ENCODE measurements at places on chromosomes 3 and 15.

GRCh38 chr3:123298903-123299302, 97.2 kb downstream of the SEC22A start:
- H3K27ac ChIP-seq: no peak overlapping the region
- no peaks in the 10 kb centered on the region for H3K36me3 ChIP-seq
- no peaks in the 10 kb centered on the region for H3K27me3 ChIP-seq
- no peak overlapping the region for H3K4me3 ChIP-seq

DNA sequence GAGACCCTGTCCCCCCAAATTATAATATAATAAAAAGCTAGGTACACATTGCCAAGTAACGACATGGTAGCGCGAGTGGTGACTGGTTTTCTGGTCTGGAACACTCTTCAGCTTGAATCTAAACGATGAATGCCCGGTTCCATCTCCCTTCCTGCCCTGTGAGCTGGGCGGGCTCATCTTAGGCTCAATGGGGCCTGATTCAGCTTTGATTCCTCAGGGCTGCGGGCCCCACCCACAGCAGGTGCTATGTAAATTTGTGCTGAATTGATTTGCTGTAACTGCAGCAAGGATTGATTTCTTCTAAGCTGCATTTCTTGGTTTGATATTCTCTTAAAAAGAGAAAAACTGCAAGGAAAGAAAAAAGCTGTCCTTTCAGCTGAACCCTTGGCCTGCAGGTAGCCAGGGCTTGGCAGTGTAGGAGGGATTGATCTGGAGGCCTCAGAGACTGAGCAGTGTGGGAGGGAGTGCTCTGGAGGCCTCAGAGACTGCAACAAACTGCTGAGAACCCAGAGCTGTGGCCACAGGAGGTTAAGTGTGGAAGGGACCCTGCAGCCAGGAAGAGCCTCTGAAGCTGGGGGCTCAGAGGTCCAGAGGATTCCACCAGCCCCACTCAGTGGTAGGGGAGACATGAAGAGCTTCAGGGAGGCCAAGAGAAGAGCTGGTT, 231.6 kb downstream of the XXYLT1 start:
- no peaks in the 10 kb centered on the region for H3K36me3 ChIP-seq
- H3K4me1 ChIP-seq: no peaks in the 10 kb centered on the region
- no peak for DNase-seq

DNA sequence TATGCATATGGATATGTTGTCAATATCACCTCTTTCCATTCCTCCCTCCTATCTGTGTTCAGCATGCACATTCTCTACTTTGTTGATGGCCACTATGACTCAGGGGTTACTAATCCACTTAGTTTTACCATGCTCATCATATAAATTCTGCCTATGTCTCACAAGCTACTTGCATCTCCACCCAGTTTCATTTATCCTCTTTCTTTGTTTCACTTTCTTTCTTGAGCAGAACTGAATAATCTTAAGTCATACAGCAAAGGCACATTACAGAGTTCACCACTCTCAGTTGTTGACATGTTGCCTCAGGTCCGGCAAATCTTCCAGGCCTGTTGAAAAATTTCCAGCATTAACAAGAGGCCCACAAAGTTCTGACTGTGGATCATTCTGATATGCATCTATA, 71.5 kb downstream of the SSR3 start:
- H3K4me1 ChIP-seq: peaks cover 40% of the 10 kb centered on the region
- no peaks in the 10 kb centered on the region for H3K36me3 ChIP-seq
- no peaks in the 10 kb centered on the region for H3K27me3 ChIP-seq
- peak overlapping the region; percentile 86 for H3K27ac ChIP-seq

DNA sequence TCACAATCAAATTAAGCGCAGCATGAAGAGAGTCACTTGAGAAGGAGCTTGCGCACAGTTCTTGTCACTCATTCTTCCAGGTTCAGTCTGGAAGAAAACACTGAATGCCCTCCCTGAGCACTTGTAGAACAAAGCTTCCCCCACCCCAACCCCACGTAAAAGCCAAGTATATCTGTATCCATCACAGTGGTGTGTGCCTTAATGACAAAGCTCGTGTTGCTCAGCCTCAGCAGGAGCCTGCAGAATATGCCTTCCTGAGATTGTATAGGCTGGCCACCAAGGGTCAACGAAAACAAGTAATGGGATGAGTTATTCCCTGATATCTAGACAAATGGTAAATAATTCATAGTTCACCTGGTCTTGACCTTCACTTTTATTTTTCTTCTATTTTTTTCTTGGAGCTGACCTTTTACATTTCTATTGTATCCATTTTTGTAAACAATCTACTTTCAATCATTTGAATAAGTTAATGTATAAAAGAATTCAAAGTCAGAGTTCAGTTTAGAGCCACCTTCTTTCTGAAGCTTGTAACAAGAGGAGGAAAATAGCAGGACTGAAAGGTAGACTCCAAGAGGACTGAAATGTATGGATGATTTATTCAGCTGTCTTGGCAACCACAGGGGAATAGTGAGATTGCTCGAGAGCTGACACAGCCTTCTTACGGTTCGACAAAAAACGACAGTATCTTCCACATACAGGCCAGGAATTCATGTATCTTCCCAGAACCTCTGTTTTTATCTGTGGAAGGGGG, 405.5 kb upstream of the TPM1 start:
- no peak overlapping the region for H3K4me3 ChIP-seq
- H3K27me3 ChIP-seq: no peaks in the 10 kb centered on the region
- H3K36me3 ChIP-seq: no peaks in the 10 kb centered on the region
- no peak overlapping the region for H3K27ac ChIP-seq

GRCh38 chr15:44662478-44663409, 718 bp downstream of the SPG11 start:
- no peaks in the 10 kb centered on the region for H3K27me3 ChIP-seq
- peak overlapping the region; percentile 94 for H3K27ac ChIP-seq
- H3K4me1 ChIP-seq: peaks cover 37% of the 10 kb centered on the region
- DNase-seq: peak; percentile 88

GRCh38 chr3:125381314-125381713, 6.2 kb upstream of the ZNF148 start:
- no peak overlapping the region for H3K27ac ChIP-seq
- no peaks in the 10 kb centered on the region for H3K27me3 ChIP-seq
- peaks cover 8% of the 10 kb centered on the region for H3K4me1 ChIP-seq
- H3K4me3 ChIP-seq: no peak overlapping the region
- no peaks in the 10 kb centered on the region for H3K36me3 ChIP-seq

- no peak overlapping the region for H3K4me3 ChIP-seq
- H3K27ac ChIP-seq: no peak overlapping the region
- H3K36me3 ChIP-seq: no peaks in the 10 kb centered on the region
- peaks cover 6% of the 10 kb centered on the region for H3K4me1 ChIP-seq
Measured at GRCh38 chr3:187165144-187165543, 25.8 kb upstream of the RPL39L start.

DNA sequence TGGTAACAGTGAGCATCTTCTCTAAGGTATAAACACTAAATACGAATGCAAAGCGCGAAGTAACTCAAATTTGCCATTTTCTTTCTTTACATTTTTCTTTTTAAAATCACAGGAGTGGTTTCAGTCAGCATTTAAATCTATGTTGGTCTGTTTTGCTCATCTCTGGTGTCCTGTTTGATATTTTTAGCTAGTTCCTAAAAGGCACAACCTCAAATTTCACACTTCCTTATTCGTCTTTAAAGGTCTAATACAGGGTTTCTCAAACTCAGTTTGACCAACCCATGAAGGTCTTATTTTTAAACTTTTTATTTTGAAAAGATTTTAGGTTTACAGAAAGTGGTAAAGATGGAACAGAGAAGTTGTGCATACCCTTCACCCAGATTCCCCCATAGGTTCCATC, 201.1 kb downstream of the MAGI1 start:
- H3K36me3 ChIP-seq: no peaks in the 10 kb centered on the region
- H3K27me3 ChIP-seq: no peaks in the 10 kb centered on the region
- no peak for DNase-seq
- no peak overlapping the region for H3K4me3 ChIP-seq

DNA sequence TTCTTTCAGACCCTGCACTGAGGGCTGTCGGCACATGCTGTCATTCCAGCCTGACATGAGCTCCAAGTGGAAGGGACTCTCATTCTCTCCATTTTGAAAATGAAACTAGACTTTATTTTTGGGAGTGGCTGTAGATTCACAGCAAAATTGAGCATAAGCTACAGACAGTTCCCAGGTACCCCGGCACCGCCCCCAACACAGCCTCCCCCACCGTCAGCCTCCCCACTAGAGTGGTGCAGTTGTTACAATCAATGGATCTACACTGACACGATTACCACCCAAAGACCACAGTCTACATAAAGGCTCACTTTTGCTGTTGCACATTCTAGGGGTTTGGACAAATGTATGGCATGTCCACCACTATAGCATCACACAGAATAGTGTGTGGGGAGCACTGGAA, 29.5 kb upstream of the FGD5 start:
- no peak for DNase-seq
- no peak overlapping the region for H3K27ac ChIP-seq

DNA sequence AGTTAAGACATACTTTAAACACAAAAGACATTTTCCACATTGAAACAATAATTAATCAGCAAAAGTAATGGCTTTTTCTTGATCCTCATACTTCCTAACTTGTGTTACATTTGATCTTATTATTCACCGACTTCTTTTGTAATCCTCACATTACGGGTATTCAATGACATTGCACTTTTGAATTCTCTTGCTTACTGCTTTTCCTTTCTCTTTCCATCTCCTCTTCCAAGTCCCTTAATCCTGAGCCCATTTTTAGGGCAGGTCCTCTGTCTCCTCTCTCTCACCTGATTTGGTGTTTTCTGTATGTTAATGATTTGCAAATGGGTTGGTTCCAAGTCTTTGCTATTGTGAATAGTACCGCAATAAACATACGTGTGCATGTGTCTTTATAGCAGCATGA, 48.5 kb upstream of the RAP2B start:
- DNase-seq: no peak
- no peak overlapping the region for H3K27ac ChIP-seq
- H3K27me3 ChIP-seq: no peaks in the 10 kb centered on the region

- no peak overlapping the region for H3K27ac ChIP-seq
- DNase-seq: no peak
- no peaks in the 10 kb centered on the region for H3K36me3 ChIP-seq
- no peaks in the 10 kb centered on the region for H3K27me3 ChIP-seq
- peaks cover 8% of the 10 kb centered on the region for H3K4me1 ChIP-seq
Measured at GRCh38 chr3:184713521-184713920, 1.7 kb upstream of the MAGEF1 start.

DNA sequence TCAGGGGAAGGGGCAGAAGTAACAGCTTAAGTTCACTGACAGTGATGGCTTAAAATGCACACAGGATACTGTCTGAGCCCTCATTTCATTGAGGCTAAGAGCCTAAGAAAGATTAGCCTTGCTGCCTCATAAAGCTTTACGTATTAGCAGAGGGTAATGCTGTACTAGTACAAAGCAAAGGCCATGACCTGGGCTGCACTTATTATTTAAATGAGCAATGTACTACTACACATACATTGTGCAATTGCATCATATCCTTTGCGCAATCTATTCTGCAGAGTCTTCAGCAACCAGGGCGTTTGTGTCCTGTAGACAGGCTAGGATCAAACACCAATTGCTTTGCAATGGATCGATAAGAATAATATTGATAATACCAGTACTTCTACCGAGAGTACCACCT, 221.8 kb downstream of the TPRG1 start:
- H3K27me3 ChIP-seq: no peaks in the 10 kb centered on the region
- no peak overlapping the region for H3K4me3 ChIP-seq
- H3K27ac ChIP-seq: no peak overlapping the region
- H3K36me3 ChIP-seq: no peaks in the 10 kb centered on the region

GRCh38 chr3:37957539-37957936, 33.0 kb upstream of the VILL start:
- DNase-seq: no peak
- no peak overlapping the region for H3K4me3 ChIP-seq
- no peaks in the 10 kb centered on the region for H3K27me3 ChIP-seq
- H3K4me1 ChIP-seq: peaks cover 18% of the 10 kb centered on the region
- H3K36me3 ChIP-seq: no peaks in the 10 kb centered on the region

DNA sequence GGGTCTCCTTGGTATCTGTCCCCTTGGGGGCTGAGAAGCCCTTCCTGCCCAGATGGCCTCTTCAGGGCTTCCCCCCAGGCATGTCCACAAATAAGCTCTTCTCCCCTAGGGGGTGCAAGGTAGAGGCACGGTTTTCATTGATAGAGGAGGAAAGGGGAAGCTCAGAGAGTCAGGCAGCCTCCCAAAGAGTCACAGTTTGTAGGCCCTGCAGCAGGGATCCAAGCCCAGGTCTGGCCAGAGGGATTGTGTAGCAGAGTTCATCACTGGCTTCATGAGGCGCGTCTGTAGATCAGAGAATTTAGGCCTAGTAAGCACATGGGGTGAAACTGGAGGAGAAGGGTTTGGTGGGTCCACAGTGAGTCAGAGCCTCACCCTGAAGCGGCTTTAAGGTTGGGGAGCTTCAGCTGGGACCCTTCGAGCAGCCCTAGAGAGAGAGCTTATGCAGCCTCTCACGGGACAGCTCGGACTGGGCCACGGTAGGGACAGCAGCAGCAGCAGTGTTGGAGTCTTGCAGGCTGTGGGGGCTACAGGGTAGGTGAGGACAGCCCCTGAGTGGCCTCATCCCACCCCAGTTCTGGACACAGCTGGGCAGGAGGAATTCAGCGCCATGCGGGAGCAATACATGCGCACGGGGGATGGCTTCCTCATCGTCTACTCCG, 37.5 kb upstream of the ESYT3 start:
- no peak for DNase-seq
- H3K4me1 ChIP-seq: no peaks in the 10 kb centered on the region
- no peak overlapping the region for H3K4me3 ChIP-seq

- H3K36me3 ChIP-seq: no peaks in the 10 kb centered on the region
- no peak overlapping the region for H3K27ac ChIP-seq
- no peak overlapping the region for H3K4me3 ChIP-seq
- H3K4me1 ChIP-seq: peaks cover 21% of the 10 kb centered on the region
- H3K27me3 ChIP-seq: no peaks in the 10 kb centered on the region
- no peak for DNase-seq
Measured at GRCh38 chr3:15844889-15845288, 47.1 kb upstream of the ANKRD28 start.

DNA sequence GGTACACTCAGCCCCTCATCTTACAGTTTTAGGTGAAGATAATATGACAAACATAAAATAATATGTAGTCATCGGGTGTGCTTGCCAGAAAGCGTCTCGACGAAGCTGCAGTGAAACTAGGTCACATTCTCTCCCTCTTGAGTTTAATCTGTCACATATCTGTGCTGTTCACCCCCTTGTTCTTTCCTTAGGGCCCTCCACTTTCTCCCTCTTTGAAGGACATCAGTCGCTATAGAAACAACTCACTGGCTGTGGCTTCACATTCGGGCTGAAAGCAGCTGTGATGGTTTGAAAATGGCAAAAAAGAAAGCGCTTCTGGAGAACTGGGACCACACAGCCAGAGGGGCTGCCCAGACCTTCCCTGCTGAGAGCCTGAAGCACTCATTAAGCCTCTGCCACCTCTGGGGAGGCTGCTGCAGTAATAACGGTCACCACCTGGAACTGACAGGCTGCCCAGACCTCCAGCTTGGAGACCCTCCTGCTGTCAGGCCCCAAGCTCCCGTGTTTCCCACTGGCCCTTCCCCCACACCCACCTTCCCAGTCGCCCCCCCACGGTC, 50.3 kb downstream of the ABTB1 start:
- no peaks in the 10 kb centered on the region for H3K36me3 ChIP-seq
- no peak overlapping the region for H3K27ac ChIP-seq
- no peaks in the 10 kb centered on the region for H3K27me3 ChIP-seq
- no peak for DNase-seq
- no peak overlapping the region for H3K4me3 ChIP-seq

- DNase-seq: no peak
- H3K36me3 ChIP-seq: no peaks in the 10 kb centered on the region
- no peak overlapping the region for H3K4me3 ChIP-seq
- H3K27me3 ChIP-seq: no peaks in the 10 kb centered on the region
Measured at GRCh38 chr3:128173849-128174248, 20.6 kb downstream of the EEFSEC start.

- no peaks in the 10 kb centered on the region for H3K27me3 ChIP-seq
- H3K4me3 ChIP-seq: no peak overlapping the region
- no peak overlapping the region for H3K27ac ChIP-seq
- H3K4me1 ChIP-seq: no peaks in the 10 kb centered on the region
- no peaks in the 10 kb centered on the region for H3K36me3 ChIP-seq
Measured at GRCh38 chr3:5349343-5349742, 161.8 kb downstream of the EDEM1 start.

Measured in MM.1S (cell line).